ENCODE measurements at places on chromosomes 16 and 17.

DNA sequence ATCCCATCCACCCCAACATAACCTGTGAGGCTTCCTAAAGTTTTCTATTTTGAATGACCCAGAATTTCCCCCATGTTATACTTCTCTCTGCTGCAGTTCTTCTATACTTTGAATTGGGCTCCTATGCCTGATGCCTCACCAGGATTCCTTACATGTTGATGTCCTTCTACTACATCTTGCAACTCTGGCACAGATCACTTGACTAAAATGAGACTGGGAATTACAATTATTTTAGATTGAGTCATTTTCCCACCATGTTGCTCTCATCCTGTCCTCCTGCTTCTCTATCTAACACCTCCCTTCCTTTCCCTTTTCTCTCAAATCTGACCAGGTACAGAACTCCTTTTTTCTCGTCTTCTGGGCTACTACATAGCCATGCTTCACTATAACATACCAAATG, 314.0 kb upstream of the KCNJ16 start:
- DNase-seq: no peak

- no peak for DNase-seq
These were observed 61.2 kb upstream of the NETO2 start for GRCh38 chr16:47204736-47205504.

GRCh38 chr17:17609121-17609520, 17.6 kb upstream of the PEMT start:
- no peak for DNase-seq

DNA sequence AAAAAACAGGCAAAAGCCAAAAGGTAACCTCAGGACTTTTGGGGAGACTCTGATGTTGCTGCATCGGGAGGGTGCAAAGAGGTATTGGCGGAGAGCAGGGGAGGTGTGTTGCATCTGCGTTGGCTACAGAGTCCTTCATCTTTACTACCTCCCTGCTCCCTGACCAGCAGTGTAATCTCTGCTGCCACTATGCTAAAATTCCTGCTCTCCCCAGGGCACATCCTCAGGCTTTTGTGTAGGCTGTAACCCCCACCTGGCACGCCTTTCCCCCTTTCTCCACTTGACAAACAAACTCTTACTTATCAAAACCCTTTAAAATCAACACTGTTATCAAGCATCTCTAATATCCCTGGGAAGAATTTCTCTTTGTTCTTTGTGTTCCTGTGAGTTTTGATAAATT, 435.3 kb downstream of the HAPSTR1 start:
- no peak for DNase-seq

DNA sequence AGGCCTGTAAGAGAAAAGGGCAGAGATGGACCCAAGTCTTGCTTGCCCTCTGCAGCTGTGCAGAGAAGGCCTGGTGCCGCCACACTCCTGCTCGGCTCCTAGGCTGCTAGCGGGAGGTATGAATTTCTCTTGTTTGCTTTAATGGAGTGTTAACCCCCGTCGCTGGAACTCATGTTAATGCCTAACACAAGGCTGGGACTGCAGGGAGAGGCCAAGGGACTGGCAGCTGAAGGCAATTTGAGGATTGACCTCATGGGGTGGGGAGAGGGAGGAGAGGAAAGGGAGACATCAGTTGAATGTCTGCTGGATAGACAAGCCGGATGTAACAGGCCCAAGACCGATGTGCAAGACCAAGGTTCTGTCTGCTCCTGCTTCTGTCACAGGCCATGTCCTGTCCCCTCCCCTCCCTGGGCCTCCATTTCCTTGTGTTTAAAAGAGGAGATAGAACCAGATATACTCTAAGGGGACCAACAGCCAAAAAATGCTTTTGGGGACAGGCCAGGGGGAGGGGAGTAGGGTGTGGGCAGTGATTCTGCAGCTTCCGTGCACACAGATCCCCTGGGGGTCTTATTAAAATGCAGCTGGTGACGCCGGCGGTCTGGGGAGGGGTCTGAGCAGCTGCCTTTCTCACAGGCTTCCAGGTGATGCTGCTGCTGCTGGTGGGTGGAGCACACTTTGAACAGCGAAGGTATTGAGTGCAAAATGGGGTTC, 46.7 kb upstream of the TBX2 start:
- no peak for DNase-seq

- DNase-seq: no peak
These were observed 315.8 kb downstream of the MAF start for GRCh38 chr16:79284766-79285165.

DNA sequence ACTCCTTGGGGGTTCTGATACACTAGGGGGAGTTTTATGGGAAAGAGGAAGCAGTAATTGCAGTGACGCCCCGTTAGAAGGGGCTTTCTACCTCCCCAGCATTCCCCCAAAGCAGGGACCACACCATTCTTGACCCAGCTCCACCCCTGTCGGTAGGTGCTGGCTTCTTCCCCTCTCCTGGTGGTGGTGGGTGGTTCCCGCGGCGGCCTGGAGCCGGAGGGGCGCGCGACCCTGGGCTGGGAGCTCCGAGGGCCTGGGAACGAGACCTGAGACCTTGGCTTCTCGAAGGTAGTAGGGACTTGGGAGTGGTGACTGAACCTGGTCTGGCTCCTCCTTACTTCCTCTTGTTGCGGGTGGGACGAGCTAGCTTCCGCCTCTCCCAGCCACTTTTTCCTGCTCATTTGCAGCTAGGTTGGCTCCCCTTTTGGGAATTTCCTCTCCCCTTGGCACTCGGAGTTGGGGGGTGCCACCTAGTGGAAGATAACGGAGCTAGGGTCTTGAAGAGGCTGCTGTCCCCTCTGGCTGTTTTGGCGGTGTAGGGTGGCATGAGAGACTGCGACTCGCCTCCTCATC, 438 bp downstream of the GRN start:
- peak; percentile 45 for DNase-seq

- no peak for DNase-seq
These were observed 105.1 kb upstream of the METRNL start for GRCh38 chr17:82974136-82974952.

DNA sequence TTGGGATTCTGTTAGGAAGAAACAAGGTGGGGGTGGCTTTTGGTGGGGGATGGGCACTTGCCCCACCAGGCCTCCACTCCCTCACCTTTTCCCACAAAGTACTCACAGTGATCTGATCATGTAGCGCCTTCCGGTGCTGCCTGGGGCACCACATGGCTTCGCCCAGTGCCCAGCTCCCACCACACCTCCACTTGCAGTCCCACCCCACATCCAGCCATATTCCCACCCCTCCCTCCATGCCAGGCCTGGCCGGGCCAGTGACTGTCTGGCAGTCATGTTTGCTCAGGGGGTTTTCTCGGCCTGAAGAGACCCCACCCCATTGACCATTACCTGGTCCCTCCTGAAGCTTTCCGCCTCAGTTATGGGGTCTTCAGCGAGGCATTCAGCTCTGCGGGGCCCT, 201.5 kb downstream of the SPECC1 start:
- DNase-seq: no peak

DNA sequence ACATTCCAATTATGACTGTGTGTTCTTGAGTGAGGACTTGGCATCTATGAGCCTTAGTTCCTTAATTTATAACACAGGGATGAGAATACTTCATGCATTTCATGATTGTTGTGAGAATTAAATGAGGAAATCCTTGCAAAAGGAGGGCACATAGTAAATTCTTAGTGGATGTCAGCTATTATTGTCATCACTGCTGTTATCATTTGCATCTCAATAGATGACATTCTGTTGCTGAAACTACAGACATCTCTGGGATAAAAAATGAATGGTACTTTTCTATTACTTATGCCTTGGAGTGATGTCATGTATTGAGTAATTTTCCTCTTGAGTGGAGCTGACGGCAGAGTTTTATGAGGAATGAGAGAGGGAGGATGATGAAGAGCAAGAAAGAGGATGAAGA, 184.4 kb upstream of the CDH11 start:
- no peak for DNase-seq

GRCh38 chr17:74130841-74131240, 72.6 kb upstream of the RPL38 start:
- no peak for DNase-seq

- no peak for DNase-seq
These were observed 1.7 kb downstream of the NUPR1 start for GRCh38 chr16:28537076-28537475.

Measured in progenitor cell of endocrine pancreas (in vitro differentiated cells).